Diencephalon (tissue), 1 donor: ENCODE measurements at places on chromosomes 6 and 20. TPM values are rescaled to one million over a fixed set of nuclear protein-coding genes. Genes with fewer than 3 reads are reported as not detected.

Gene AKIRIN2
- total RNA-seq: 51.0 TPM

Gene BNIP5
- total RNA-seq: not detected

Gene LPIN3
- total RNA-seq: 1.4 TPM

Gene IYD
- 0.69 TPM for total RNA-seq

Gene RIMS1
- 374 TPM for total RNA-seq

Gene RIPOR2
- total RNA-seq: 33.4 TPM

Gene ASCC3
- 44.1 TPM for total RNA-seq

Gene PIM1
- 14.5 TPM for total RNA-seq

Gene RSPO3
- 3.7 TPM for total RNA-seq
